Osteocyte (in vitro differentiated cells): ENCODE measurements at places on chromosomes 12 and 14. TPM values are rescaled to one million over a fixed set of nuclear protein-coding genes. Genes with fewer than 3 reads are reported as not detected.

- no peaks in the 10 kb centered on the region for H3K27me3 ChIP-seq
- peaks cover 16% of the 10 kb centered on the region for H3K4me1 ChIP-seq
- H3K4me3 ChIP-seq, result peak overlapping the region; percentile 86
- no peak overlapping the region for H3K27ac ChIP-seq
- no peak for DNase-seq
Observed at GRCh38 chr12:116735951-116736599, 1.8 kb downstream of the SPRING1 start.

DNA sequence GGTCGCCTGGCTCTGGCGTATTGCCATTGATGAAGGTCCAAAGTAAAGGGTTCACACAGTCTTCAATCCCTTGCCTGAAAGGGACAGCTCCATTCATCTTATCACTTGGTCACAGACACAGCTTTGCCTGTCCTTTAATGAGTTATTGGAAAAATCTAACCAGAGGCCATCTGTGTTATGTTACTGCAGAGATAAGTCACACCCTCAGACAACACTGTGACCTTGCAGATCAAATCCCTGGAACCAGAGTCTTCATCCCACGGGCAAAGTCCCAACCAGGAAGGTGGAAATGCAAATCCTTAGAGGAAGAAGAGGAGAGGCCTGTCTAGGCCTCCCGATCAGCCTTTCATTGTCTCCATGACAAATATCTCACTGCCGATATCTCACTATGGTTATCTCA is 68.3 kb upstream of the SCN8A start:
- DNase-seq, result no peak
- no peak overlapping the region for H3K27ac ChIP-seq
- no peaks in the 10 kb centered on the region for H3K4me1 ChIP-seq
- no peaks in the 10 kb centered on the region for H3K36me3 ChIP-seq
- no peak overlapping the region for H3K4me3 ChIP-seq
- peaks cover 6% of the 10 kb centered on the region for H3K27me3 ChIP-seq

GRCh38 chr12:21675641-21676040 is 18.0 kb upstream of the LDHB start:
- no peaks in the 10 kb centered on the region for H3K36me3 ChIP-seq
- H3K4me3 ChIP-seq, result no peak overlapping the region
- H3K4me1 ChIP-seq, result peaks cover 20% of the 10 kb centered on the region
- DNase-seq, result no peak
- H3K27me3 ChIP-seq, result peaks cover 3% of the 10 kb centered on the region

KRT83 gene
- not detected in 2 replicates for total RNA-seq

TNS2 gene
- total RNA-seq, result 107 and 116 TPM in 2 replicates
